ENCODE measurements at places on chromosomes 1 and 21.

GRCh38 chr1:114092186-114093062 is 61.2 kb downstream of the SYT6 start:
- DNase-seq: no peak

DNA sequence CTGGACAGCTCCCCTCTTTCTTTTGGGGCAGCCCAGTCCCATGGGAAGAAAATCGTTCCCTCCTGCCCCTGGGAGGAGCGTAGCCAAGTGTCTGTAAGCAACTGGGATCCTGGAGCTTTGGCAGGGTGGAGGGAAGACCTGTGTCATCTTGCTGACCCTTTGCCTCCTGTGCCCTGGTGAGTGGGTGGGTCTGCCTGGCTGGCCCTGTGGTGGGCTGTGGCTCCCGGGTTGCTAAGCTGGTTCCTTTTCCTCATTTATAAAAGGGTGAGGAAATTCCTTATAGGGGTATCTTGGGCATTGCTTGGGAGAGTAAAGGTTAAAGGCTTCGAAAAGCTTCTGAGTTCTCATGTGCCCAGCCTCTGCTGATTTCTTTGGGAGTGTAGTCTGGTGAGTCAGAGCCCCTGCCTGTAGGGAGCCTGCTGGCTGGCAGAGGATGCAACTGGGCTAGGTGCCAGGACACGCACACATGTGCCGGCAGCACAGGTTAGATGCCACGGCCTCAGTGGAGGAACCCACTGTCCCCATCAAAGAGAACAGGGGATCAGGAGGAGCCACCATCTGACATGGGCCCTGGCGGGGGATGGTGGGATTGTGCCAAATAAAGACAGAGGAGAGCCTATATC is 85.2 kb downstream of the ARHGEF10L start:
- no peak for DNase-seq

GRCh38 chr1:59138402-59138801 is 158.5 kb upstream of the FGGY start:
- DNase-seq: no peak

DNA sequence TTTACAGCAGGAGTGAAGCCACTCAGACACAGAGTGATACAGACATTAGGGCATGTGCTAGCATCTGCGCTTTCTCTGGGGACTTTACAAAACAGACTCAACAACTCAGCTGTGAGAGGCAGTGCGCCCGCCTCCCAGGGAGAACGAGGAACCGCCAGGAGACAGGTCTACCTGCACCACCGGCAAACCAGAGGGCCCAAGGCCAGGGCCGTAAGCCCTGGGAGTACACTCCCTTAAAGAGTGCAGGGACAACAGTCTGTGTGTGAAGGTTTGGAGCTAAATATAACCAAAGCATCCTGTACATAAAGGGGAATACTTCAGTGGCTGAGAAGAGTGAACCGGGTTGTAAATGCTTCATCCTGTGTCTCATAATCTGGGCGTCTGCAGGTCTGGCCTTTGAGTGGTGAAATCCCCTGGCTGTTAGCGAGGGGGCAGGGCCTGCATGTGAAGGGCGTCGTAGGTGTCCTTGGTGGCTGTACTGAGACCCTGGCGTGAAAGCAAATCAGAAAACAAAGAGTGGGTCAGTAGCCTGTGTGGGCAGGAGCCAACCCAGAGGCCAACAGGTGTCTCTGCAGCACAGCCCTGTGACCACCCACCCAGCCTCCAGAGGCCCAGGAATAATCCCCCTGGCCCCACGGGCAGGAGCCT is 86.9 kb downstream of the CD247 start:
- DNase-seq: no peak

DNA sequence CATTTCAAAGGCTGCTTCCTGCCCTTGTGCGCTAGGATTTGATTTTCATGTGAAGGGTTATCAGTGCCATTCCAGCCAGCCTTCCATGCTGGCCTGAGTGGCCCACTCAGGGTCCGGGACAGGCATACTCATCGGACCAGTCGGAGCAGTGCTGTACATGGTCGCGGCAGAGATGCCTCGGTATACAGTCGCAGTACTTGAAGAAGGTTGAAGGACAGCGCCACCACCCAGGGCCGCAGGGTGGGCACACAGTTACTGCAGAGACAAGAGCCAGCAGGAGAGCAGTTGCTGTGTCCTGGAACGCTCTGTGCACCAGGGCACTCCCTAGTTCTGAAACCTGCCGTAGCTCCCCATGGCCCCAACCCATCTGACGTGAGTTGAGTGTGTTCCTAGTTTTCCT is 9.1 kb downstream of the LDLRAD1 start:
- DNase-seq: no peak

DNA sequence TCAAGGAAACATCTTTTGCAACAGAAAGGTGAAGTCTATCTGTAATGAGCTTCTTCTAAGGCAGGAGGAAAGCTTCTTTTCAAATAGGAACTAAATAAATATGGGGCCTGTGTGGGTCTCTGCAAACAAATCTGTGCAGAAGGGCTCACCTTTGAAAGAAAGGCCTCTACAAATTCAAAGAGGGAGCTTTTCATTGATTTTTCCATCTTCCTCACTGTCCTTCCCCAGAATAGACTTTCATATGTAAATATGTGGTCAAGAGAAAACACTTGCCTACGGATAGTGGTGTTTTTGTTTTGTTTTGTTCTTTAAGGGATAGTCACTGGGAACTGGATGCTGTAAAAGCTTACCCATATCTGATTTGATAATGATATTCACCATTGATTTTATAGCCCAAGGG is 223.4 kb downstream of the DSCAM start:
- DNase-seq: no peak
